ENCODE measurements at places on chromosomes 1 and 21.

DNA sequence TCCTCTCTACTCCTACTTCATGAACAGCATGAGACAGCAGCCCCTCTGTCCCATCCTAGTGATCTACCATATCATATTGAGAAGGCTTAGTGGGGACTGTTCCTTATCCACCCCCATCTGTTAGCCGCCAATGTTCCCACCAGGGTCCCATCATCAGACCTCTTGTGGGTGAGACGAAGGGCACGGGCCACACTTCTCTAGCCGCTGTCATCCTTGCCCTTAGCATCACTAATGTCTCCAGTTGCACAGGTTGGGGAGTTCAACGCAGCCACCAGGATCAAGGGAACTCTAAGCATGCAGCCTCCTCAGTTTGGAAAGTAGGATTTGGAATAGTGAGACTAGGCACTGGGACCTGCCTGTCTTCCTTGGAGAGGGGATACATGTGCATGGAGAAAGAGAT, 20.1 kb downstream of the INKA2 start:
- DNase-seq = no peak
- H3K4me1 ChIP-seq = peaks cover 6% of the 10 kb centered on the region
- no peaks in the 10 kb centered on the region for H3K36me3 ChIP-seq
- no peak overlapping the region for H3K27ac ChIP-seq
- no peak overlapping the region for H3K4me3 ChIP-seq
- H3K27me3 ChIP-seq = no peaks in the 10 kb centered on the region

GRCh38 chr1:26359981-26360806, 6.3 kb upstream of the CRYBG2 start:
- no peak for DNase-seq
- H3K4me3 ChIP-seq = no peak overlapping the region
- no peaks in the 10 kb centered on the region for H3K4me1 ChIP-seq
- no peak overlapping the region for H3K27ac ChIP-seq
- H3K27me3 ChIP-seq = peaks cover 31% of the 10 kb centered on the region

GRCh38 chr21:36454093-36454531, 25.8 kb downstream of the CLDN14 start:
- DNase-seq = no peak
- H3K27me3 ChIP-seq = no peaks in the 10 kb centered on the region
- no peaks in the 10 kb centered on the region for H3K36me3 ChIP-seq
- no peak overlapping the region for H3K4me3 ChIP-seq
- H3K4me1 ChIP-seq = no peaks in the 10 kb centered on the region

DNA sequence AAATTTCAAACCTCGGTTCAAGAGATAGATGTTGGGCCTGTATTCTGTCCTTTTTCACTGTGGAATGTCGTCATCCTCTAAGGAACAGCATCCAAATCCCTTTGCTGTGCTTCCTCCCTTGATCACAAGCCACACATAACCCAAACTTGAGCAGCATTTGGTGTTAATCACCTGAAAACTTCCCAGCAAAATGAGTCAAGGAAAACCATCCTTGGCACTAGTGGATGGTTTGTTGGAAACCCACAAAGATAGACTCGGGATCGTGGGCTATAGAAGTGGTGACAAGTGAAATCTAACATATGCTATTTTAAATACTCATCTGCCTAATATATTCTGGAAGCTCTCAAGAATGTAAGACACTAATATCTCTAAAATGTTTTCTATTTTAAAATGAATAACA, 459.1 kb downstream of the SETD4 start:
- no peaks in the 10 kb centered on the region for H3K36me3 ChIP-seq
- H3K27ac ChIP-seq = no peak overlapping the region
- H3K4me3 ChIP-seq = no peak overlapping the region
- H3K4me1 ChIP-seq = no peaks in the 10 kb centered on the region
- H3K27me3 ChIP-seq = no peaks in the 10 kb centered on the region

DNA sequence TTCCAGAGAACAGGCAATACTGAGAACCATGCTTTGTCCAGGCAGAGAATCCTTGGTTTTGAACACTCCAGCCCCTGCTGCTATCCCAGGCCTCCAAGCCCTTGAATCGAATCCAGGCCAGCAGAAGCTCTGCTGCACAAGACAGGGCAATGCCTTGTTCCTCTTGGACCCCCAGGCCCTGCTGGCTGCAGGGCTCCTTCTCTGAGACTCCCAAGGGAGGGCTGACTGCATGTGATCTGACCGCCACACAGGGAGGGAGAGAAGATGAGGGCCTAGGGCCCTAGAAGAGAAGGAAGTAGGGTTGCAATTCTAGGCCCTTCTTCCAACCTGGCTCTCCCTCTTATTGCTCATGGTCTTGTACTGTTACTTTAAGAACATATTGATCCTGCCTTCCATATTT, 160.6 kb upstream of the EDN2 start:
- no peak overlapping the region for H3K27ac ChIP-seq
- no peak for DNase-seq
- H3K4me1 ChIP-seq = no peaks in the 10 kb centered on the region
- H3K4me3 ChIP-seq = no peak overlapping the region
- H3K27me3 ChIP-seq = no peaks in the 10 kb centered on the region
- no peaks in the 10 kb centered on the region for H3K36me3 ChIP-seq

- no peaks in the 10 kb centered on the region for H3K27me3 ChIP-seq
- no peak for DNase-seq
- no peak overlapping the region for H3K4me3 ChIP-seq
- H3K4me1 ChIP-seq = peaks cover 31% of the 10 kb centered on the region
- no peaks in the 10 kb centered on the region for H3K36me3 ChIP-seq
Observed at GRCh38 chr1:183952101-183952500, 85.4 kb downstream of the COLGALT2 start.

DNA sequence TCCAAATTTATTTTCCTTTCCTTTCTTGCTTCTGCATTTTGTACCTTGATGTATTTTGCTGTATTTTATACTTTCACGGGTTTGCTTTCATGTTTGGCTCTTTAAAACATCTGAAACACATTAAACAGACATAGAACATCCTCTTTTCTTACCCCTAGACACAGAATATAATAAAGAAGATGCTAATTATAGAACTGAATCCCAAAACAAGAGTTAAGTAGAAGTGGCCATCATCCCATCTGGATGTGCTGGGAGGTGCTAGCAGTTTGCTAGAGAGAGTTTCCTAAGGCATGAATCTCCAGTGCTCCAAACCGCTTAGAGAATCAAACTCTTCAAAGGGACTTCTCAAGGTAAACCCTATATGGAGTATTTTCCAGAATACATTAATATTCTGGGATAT, 53.9 kb upstream of the GNG12 start:
- no peaks in the 10 kb centered on the region for H3K27me3 ChIP-seq
- H3K4me1 ChIP-seq = no peaks in the 10 kb centered on the region
- no peak overlapping the region for H3K4me3 ChIP-seq

Measured in MM.1S (cell line).